ENCODE measurements at places on chromosomes 4 and X. TPM values are rescaled to one million over a fixed set of nuclear protein-coding genes. Genes with fewer than 3 reads are reported as not detected.

- no peak overlapping the region for H3K27ac ChIP-seq
- H3K27me3 ChIP-seq, result no peaks in the 10 kb centered on the region
- H3K4me3 ChIP-seq, result no peak overlapping the region
- DNase-seq, result no peak
- H3K36me3 ChIP-seq, result no peaks in the 10 kb centered on the region
- H3K4me1 ChIP-seq, result no peaks in the 10 kb centered on the region
Measured at GRCh38 chr4:98573791-98574190, 84.6 kb downstream of the TSPAN5 start.

DNA sequence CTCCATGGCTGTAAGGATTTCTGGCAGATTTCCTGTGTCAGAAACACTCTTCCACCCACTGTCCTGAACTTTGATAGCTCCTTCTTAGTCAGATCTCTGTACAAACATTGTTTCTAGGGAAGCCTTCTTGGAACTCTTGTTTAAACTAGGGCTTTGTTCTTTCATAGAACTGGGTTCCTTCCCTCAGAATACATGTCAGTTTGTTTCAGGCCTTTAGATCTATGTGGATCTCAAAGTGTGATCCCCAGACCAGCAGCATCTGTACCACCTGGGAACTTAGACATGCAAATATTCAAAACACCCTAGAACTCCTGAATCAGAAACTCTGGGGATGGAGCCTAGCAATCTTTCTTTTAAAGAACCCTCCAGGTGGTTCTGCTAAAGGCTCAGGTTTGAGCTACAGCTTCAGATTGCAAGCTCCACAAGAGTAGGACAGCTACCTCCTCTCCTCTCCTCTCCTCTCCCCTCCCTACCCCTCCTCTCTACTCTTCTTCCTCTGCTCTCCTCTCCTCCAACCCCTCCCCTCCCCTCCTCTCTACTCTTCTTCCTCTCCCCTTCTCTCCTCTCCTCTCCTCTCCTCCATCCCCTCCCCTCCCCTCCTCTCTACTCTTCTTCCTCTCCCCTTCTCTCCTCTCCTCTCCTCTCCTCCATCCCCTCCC lies 12.7 kb downstream of the RASSF6 start:
- no peak overlapping the region for H3K27ac ChIP-seq
- no peaks in the 10 kb centered on the region for H3K36me3 ChIP-seq
- H3K27me3 ChIP-seq, result no peaks in the 10 kb centered on the region
- DNase-seq, result no peak
- no peaks in the 10 kb centered on the region for H3K4me1 ChIP-seq

DNA sequence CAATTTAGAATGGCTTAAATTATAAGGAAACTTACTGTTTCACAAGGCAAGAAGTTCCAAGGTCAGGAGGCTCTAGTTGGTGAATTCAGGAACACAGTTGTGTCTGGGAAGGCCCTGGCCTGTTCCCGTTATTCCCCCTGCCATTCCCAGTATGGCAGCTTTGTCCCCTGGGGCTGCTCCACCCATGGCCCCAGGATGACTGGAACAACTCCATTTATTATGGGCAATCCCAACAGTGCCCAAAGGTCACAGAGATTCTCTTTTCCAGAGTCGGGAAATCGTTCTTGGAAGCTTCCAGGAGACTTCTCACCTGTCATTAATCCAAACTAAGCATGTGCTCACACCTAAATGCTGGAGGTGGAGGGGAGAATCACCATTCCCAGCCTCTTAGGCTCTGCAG lies 2.8 kb upstream of the PRKG2 start:
- H3K27ac ChIP-seq, result no peak overlapping the region
- no peaks in the 10 kb centered on the region for H3K27me3 ChIP-seq
- no peaks in the 10 kb centered on the region for H3K36me3 ChIP-seq
- no peak for DNase-seq
- no peaks in the 10 kb centered on the region for H3K4me1 ChIP-seq

DNA sequence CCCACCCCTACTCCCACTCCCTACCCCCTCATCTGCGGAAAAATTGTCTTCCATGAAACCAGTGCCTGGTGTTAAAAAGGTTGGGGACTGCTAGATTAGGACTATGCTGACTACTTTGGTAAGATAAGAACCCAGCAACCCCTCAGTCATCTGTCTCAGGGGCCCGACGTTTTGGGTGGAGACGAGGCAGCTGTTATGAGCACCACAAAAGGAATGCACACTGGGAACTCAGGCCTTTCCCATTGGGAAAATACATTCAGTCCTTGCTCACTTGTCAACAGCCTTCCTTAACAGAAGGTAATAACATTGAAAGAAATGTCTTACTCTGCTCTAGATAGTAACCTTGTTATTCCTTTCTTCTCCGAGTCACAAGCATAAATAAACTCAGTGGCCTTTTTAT lies 310.8 kb downstream of the AFF2 start:
- H3K4me3 ChIP-seq, result no peak overlapping the region
- no peak overlapping the region for H3K27ac ChIP-seq
- no peak for DNase-seq
- H3K4me1 ChIP-seq, result no peaks in the 10 kb centered on the region
- H3K27me3 ChIP-seq, result no peaks in the 10 kb centered on the region

- H3K4me1 ChIP-seq, result no peaks in the 10 kb centered on the region
- no peak overlapping the region for H3K27ac ChIP-seq
- no peaks in the 10 kb centered on the region for H3K36me3 ChIP-seq
Measured at GRCh38 chrX:68944211-68944610, 115.4 kb downstream of the EFNB1 start.

GRCh38 chr4:184423003-184423686 lies 51.2 kb downstream of the IRF2 start:
- H3K27me3 ChIP-seq, result no peaks in the 10 kb centered on the region
- peaks cover 53% of the 10 kb centered on the region for H3K36me3 ChIP-seq
- no peak for DNase-seq
- H3K4me1 ChIP-seq, result peaks cover 38% of the 10 kb centered on the region
- no peak overlapping the region for H3K4me3 ChIP-seq

GRCh38 chr4:118326585-118326984 lies 26.2 kb downstream of the PRSS12 start:
- H3K27me3 ChIP-seq, result no peaks in the 10 kb centered on the region
- no peak for DNase-seq
- no peaks in the 10 kb centered on the region for H3K4me1 ChIP-seq
- H3K36me3 ChIP-seq, result no peaks in the 10 kb centered on the region
- no peak overlapping the region for H3K27ac ChIP-seq

GRCh38 chr4:38386005-38386551 lies 277.9 kb upstream of the KLF3 start:
- peaks cover 23% of the 10 kb centered on the region for H3K4me1 ChIP-seq
- H3K27ac ChIP-seq, result no peak overlapping the region
- no peaks in the 10 kb centered on the region for H3K27me3 ChIP-seq
- H3K36me3 ChIP-seq, result no peaks in the 10 kb centered on the region

DNA sequence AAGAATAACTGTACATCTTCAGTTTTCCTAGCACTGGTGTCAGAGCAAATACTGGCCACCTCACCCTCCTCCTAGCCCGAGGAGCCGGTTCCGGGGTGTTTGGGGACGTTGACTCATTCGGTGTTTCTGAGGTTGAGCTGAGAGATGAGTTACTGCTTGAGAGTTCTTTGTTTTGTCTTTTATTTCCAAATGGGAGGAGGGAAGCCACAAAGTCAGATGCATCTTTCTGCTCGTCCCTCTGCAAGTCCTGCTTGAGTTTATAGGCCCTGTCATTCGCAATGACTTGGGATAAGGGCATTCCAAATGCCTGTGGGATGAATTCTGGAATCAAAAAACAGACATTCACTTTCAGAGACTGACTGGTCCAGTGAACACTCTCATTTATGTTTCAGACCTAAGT lies 77.5 kb downstream of the HCCS start:
- DNase-seq, result no peak
- no peak overlapping the region for H3K27ac ChIP-seq
- no peak overlapping the region for H3K4me3 ChIP-seq
- no peaks in the 10 kb centered on the region for H3K27me3 ChIP-seq
- H3K4me1 ChIP-seq, result no peaks in the 10 kb centered on the region

- DNase-seq, result no peak
- H3K27me3 ChIP-seq, result no peaks in the 10 kb centered on the region
- no peaks in the 10 kb centered on the region for H3K36me3 ChIP-seq
Measured at GRCh38 chrX:68936608-68937007, 107.8 kb downstream of the EFNB1 start.

DNA sequence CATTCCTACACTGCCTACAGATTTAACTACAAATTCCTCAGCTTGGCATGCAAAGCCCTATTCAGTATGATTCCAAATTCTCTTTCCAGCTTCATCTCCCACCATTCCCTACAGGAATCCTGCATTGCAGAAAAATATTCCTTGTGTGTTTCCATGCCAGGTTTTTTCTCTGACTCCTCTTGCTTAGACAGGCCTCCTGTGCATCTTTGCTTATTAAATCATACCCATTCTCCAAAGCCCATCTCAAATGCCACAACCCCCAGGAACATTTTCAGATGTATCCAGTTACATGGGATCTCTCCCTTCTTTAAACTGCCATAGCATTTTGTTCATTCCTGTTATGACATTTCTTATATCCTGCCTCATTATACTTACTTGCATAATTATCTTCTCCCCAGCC lies 106.4 kb upstream of the GRIA3 start:
- H3K4me1 ChIP-seq, result no peaks in the 10 kb centered on the region
- no peak overlapping the region for H3K4me3 ChIP-seq
- H3K27ac ChIP-seq, result no peak overlapping the region
- H3K36me3 ChIP-seq, result no peaks in the 10 kb centered on the region

GRCh38 chrX:115013705-115014104 lies 3.7 kb downstream of the IL13RA2 start:
- H3K27ac ChIP-seq, result no peak overlapping the region
- H3K27me3 ChIP-seq, result no peaks in the 10 kb centered on the region
- no peak for DNase-seq
- H3K4me3 ChIP-seq, result no peak overlapping the region

DNA sequence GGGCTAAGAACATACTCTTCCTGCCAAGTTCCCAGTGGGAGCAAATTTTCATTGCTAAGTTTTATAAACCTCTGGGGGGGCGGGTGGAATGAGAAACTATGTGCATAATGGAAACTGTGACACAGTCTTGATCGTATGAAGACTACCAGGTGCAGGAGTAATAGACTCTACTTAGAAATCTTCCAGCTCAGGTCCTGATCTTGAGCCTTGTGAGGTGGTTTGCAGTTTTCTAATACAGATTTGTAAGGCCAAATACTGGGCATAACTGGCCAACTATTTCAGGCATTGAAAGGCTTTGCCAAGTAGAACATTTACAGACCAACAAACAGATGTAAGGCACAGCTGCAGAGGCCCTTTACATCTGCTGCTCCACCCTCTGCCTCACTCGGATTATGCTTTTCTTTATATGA lies 89.7 kb upstream of the CBR4 start:
- H3K27me3 ChIP-seq, result no peaks in the 10 kb centered on the region
- no peak overlapping the region for H3K27ac ChIP-seq
- no peaks in the 10 kb centered on the region for H3K4me1 ChIP-seq

DNA sequence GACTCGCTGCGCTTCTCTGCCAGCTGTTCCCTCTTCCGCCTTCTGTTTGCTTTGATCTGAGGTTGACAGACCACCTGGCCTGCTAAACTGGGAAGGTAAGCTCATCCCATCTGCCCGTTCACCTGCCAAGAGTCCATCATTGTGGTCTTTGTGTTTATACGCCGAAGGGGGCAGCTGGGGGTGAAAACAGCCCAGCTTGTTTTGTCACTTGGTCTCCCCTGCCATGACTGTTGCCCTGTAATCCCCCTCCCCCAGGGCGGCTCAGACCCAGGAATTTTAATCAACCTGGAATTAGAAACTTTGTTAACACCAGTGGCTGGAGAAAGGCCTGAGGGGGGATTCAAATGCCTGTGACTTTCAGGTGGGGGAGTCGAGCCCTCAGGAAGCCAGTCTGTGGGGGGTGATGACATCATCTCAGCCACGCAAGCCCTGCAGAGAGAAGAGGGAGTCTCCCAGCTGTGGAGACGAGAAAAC lies 333.3 kb downstream of the BCOR start:
- no peak for DNase-seq
- no peak overlapping the region for H3K27ac ChIP-seq
- peaks cover 2% of the 10 kb centered on the region for H3K4me1 ChIP-seq
- no peaks in the 10 kb centered on the region for H3K36me3 ChIP-seq
- no peak overlapping the region for H3K4me3 ChIP-seq

DNA sequence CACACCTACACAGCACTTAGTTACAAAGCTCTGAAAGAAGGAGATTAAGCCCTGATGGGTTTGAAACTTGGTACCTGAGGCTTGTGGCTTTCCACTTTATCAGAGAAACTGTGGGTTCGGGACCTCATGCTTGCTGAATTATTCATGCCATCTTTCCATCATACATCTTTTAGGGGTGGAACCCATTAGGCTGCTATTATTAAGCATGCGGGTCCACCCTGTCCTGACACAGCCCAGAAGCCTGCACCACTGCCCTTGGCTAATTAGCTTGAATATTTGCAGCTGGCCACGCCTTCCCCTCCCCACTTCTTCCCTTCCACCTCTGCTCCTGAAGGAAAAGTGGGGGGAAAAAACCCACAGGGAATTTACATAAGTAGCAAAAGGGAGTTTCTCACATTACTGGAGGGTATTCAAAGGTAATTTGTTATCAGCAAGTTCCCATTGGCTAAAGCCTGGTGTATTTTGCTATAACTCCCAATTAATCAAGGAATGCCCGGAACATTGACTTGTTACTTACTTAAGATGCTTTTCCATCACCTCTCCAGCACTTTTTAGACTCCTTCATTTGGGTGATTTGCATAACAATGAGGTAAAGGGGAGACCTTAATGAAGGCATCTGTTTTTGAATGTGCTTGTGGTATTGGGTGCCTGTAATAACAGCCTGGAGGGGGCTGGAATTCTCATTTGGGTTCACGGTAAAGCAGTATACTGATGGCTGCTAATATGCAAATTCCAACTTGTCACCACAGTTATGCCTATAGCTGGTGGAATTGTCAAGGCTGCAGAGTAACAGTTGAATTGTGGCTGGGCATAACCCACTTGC lies 231.7 kb upstream of the GATB start:
- DNase-seq, result no peak
- H3K4me3 ChIP-seq, result no peak overlapping the region
- no peak overlapping the region for H3K27ac ChIP-seq
- H3K36me3 ChIP-seq, result no peaks in the 10 kb centered on the region
- no peaks in the 10 kb centered on the region for H3K4me1 ChIP-seq

DNA sequence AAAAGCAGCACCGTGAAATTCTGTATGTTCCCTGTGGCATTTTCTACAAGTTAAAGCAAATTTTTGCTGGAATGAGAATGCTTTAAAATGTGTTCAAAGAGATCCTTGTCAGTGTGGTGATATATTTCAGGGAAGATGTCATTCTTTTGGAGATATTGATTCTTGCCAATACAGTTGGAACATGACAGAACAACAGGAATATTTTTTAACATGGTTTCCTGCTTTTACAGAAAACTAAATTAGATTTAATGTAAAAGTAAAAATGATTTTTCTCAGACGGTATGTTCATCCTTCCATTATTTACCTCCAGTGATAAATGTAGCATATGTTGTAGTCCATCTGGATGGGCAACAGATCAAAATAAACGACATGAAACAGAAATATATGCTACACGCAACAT lies 474.8 kb downstream of the TMA16 start:
- H3K4me3 ChIP-seq, result no peak overlapping the region
- H3K27me3 ChIP-seq, result no peaks in the 10 kb centered on the region
- no peak overlapping the region for H3K27ac ChIP-seq
- DNase-seq, result no peak
- H3K36me3 ChIP-seq, result no peaks in the 10 kb centered on the region

- H3K4me3 ChIP-seq, result no peak overlapping the region
- H3K27ac ChIP-seq, result no peak overlapping the region
- H3K4me1 ChIP-seq, result no peaks in the 10 kb centered on the region
- no peak for DNase-seq
- no peaks in the 10 kb centered on the region for H3K36me3 ChIP-seq
- H3K27me3 ChIP-seq, result no peaks in the 10 kb centered on the region
Measured at GRCh38 chrX:31796624-31797023, 724.8 kb upstream of the FTHL17 start.

The CT45A2 gene
- not detected for total RNA-seq

The LANCL3 gene
- 1.4 TPM for total RNA-seq

The MXRA5 gene
- 8.9 TPM for total RNA-seq

The MAGEC2 gene
- not detected for total RNA-seq

The BTK gene
- total RNA-seq, result 34.1 TPM

The CCNB3 gene
- 0.46 TPM for total RNA-seq

The NSG1 gene
- 1.5 TPM for total RNA-seq

The VSIG4 gene
- 237 TPM for total RNA-seq

The NWD2 gene
- not detected for total RNA-seq

Measured in upper lobe of right lung (tissue), 1 donor.